ENCODE measurements at places on chromosomes 1 and 21.

- DNase-seq: no peak
Observed at GRCh38 chr1:1553821-1554494, 13.5 kb upstream of the TMEM240 start.

DNA sequence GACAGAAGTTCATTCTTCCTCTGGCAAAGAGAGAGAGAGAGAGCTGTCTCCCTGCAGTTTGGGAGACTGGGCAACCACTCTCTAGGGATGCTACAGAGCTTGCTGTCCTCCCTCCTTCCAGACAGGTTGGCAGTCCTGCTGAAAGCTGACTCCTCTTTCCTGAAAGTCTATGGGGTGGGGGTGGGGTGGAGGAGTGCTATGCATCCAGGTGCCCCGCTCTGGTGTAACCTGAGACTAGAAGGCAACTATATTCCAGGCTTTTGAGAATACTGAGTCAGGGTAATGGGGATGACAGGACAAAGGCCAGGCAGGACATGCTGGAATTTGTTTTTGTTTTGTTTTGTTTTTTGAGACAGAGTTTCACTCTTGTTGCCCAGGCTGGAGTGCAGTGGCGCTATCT is 55.4 kb downstream of the OPTC start:
- DNase-seq: no peak

- DNase-seq: no peak
Observed at GRCh38 chr21:16942703-16943102, 570.1 kb upstream of the CXADR start.

- no peak for DNase-seq
Observed at GRCh38 chr1:3889936-3890335, 10.1 kb downstream of the C1orf174 start.

GRCh38 chr1:55813618-55814017 is 598.5 kb upstream of the USP24 start:
- DNase-seq: no peak

DNA sequence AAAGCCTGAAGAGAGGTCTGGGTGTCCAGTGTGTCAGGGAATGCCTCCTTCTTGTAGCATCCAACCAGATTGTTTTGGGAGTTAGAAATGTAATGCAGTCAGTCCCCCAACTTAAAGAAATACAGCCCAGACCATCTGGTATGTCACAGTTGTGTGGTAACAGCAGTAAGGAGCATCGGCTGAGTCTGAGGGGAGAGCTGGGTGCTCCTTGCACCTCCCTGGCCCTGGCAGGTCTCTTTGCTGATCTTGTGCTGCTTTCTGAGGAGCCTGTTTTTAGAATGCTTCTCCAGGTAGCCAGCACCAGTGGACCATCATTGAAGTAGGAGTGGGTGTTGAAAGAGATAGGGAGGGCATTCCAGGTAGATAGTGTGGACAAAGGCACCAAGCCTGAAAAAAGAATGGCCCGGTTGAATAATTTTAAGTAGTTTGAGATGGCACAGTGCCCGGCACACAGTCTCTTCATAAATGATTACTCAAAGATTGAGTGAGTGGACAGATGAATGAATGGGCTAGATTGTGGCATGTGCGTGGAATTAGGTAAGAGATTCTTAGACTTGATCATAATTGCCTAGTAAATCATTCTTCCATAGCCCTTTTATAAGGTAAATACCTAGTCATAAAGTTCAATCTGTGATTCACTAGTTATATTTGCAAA is 46.5 kb downstream of the LAMC1 start:
- no peak for DNase-seq

- no peak for DNase-seq
Observed at GRCh38 chr1:3599286-3599811, 12.0 kb downstream of the MEGF6 start.

DNA sequence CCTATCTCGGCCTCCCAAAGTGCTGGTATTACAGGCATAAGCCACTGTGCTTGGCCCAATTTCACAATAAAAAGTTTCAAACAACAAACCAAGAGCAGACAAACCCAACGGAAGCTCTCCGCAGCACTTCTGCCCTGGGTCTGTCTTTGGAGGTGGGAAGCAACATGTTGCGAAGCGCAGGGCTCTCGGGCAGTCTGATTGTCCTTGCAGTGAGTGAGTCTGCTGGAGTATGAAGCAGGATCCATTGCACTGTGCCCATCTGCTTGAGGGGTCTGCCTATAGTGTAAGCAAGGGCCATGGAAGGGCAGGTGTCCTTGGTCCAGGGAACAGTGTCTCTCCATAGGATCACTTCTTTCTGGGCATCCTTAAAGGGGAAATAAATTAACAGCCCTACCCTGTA is 14.6 kb upstream of the PARP1 start:
- DNase-seq: no peak

GRCh38 chr1:35122311-35122710 is 43.1 kb downstream of the ZMYM1 start:
- no peak for DNase-seq

GRCh38 chr1:214281720-214282629 is 1.0 kb downstream of the SMYD2 start:
- no peak for DNase-seq

DNA sequence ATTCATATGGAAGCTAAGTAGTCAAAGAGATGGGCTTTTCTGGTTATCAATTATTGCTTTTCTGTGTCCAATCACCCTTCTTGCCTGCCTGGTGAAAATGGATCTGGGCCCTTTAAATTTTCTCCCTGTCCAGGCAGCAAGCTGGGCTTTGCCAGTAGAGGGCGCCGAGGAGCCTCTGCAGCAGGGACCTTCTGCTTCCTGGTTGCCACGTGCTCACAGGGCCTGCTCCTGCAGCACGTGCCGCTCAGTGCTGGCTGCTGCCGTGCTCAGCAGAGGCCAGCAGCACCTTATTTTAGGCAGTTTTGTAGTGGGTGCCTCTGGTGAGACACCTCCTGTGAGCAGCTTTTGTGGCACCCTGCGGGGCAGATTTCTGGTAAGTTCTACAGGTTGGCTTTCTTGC is 4.0 kb downstream of the ACTL8 start:
- no peak for DNase-seq

All from stimulated activated CD8-positive, alpha-beta memory T cell treated with anti-CD3 and anti-CD28 coated beads, Interleukin-7, amount 100 ng/mL, for 1 hour (primary cell).